ENCODE measurements at places on chromosomes 5 and 9.

- DNase-seq, result no peak
Observed at GRCh38 chr5:142235870-142236672, 88.8 kb downstream of the SPRY4 start.

GRCh38 chr9:97501177-97501971 lies at the start of gene TMOD1:
TSS of gene TMOD1 (plus strand) at chr9:97501666. CDS start at chr9:97524189, 22,523 bp downstream.
- peak; percentile 88 for DNase-seq

DNA sequence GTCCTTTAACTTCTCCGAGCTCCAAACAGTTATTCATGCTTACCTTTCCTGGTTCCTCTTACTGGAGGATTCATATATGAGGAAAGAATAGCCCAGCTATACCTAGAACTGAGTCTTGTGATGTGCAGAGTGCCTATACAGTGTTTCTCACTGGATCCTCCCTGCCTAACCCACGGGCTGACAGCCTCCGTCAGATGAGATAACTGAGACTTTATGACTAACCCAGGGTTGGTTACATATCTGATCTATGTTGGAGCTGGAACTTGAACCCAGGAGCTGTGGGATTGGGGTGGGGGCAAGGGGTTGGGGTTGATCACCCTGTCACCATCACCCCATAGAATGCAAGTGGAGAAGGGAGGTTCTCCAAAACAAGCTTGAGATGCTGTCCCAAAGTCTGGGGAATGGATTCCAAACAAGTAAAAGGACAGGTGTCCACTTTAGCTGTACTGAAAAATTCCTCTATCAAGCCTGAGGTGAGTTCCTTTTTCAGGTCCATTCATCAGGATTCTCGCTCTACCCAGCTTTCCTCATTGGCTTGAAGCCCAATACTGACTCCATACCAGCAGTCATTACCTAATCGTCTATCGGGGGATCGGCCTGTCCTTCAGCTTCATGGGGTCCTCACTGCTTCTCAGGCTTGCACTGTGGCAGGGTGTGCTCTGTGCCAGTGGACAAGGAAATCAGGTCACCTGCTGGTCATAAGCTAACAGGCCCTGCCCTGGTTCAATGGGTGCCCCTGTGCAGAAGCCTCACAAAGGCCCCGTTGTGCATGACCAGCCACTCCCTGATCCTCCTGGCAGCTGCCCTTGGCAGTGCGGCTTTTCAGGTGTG lies 100.6 kb downstream of the ARHGAP26 start:
- no peak for DNase-seq

GRCh38 chr5:172942556-172942955 lies 16.7 kb upstream of the RPL26L1 start:
- DNase-seq, result no peak

GRCh38 chr5:72741805-72742204 lies 74.7 kb upstream of the TNPO1 start:
- DNase-seq, result no peak

GRCh38 chr5:157020511-157021222 lies 38.2 kb downstream of the HAVCR1 start:
- peak; percentile 24 for DNase-seq

- DNase-seq, result no peak
Observed at GRCh38 chr5:127826011-127826410, 122.8 kb downstream of the CCDC192 start.

DNA sequence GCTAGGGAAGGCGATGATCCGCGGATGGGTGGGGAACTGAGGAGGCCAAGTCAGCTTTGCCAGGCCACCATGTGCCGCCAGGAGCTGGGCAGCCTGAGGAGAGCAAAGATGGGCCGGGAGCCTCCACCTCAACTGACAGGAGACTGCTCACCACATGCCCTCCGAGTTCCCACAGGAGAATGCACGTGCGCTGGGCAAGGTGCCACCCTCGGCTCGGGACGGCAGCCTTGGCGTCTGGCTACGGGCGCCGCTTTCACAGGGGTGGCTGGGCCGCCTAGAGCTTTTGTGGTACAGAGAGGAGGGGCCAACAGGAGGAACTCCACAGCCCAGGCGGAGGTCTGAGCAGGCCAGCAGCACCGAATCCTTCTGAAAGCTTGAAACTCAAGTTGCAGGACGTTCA lies 5.3 kb upstream of the TBC1D9B start:
- DNase-seq, result no peak

- no peak for DNase-seq
Observed at GRCh38 chr5:147689426-147689825, 93.1 kb downstream of the JAKMIP2 start.

DNA sequence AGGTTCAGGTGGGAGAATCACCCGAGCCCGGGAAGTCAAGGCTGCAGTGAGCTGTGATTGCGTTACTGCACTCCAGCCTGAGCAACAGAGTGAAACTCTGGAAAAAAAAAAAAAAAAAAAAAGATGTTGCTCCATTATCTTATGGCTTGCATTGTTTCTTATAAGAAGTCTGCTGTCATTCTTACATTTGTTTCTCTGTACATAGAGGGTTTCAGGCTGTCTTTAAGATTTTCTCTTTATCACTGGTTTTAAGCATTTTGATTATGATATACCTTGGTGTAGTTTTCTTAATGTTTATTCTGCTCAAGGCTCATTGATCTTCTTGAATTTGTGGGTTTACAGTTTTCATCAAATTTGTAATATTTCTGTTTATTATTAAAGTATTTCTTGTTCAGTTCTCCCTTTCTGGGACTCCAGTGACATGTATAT lies 35.2 kb downstream of the MVB12B start:
- no peak for DNase-seq

GRCh38 chr5:68290847-68291246 lies 75.3 kb downstream of the PIK3R1 start:
- DNase-seq, result no peak

- peak; percentile 83 for DNase-seq
Observed at GRCh38 chr5:56415356-56415765, 182.2 kb upstream of the ANKRD55 start.

DNA sequence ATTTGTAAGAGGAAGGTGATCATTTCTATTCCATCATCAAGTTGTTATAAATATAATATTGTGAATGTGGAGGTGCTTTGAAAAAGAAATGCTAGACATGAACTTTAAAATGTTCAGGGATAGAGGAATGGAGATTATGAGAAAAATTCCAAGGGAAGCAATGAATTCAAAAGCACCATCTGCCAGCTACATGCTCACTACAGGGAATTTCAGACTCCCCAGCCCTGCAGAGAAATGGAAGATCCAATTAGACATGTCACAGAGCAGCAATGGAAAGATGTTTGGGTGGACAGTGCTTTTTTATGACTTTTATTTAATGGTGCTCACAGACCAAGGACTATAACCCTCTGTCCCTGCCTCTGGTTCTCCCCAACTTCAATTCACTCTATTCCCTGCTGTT lies 209.7 kb downstream of the ESM1 start:
- DNase-seq, result no peak

GRCh38 chr5:67181648-67182221 lies 14.9 kb downstream of the CD180 start:
- no peak for DNase-seq

DNA sequence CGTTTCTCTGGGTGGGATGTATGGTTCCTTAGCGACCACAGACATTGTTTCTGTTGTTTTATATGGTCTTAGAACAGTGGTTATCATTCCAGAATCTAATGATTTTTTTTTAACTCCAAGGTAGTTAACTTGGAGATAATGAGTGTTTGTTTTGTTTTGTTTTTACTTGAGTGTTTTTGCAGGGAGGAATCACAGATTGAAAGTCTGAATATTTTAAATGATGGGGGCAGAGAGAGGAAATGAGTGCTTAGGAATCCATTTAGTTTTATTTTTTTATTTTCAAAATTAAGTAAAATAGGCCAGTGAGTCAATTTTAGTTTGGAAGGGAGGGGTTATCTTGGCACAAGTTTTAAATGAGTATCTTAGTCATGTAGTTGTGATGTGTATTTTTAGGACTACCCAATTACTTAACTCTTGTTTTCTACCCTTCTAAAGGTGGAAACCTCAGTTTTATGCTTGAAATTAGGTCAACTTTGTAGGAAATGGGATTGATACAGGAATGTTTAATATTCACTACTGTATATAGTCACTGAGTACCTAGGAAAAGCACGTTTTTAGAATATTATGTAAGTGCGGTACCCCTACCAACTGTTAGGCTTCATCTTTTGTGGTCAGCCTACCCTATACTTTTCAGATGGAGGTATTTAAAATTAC lies 2.0 kb downstream of the UBE2R2 start:
- no peak for DNase-seq

- DNase-seq, result peak; percentile 71
Observed at GRCh38 chr9:111298731-111299598, 31.1 kb downstream of the OR2K2 start.

- DNase-seq, result peak; percentile 13
Observed at GRCh38 chr9:113221800-113222481, 597 bp downstream of the SLC31A1 start.

DNA sequence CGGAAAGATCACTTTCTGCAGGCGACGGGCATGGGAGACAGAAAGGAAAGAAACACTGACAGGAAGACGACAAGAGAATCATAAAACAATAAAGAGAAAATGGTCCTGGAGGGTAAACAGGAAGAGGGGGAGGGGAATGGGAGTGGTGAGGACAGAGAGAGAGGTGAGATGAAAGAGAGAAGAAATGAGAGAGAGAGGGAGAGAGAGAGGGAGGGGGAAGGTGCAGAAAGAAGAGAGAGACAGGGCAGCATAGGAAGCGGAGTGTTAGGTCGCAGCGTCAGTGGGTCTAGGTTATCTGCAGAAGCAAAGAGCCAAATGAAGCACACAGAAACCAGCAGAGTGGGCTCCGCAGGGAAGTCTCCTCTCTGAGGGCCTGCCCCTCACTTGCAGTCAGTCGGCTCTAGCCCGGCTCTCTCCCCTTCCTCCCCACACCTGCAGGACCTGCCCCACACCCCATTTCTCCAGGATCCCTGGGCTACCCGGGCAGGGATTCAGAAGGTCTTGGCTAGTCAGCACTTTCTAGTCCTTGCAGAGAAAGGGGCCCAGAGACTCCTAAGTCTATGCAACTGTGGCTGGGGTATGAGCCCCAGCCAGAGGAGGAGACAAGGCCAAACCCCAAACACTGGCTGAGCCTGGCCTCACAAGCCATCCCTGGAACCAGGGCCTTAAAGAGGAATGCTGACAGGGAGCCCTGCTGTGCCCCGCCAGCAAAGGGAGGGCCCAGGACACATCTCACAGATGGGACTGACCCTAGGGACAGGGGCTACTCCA lies 29.7 kb upstream of the MEIKIN start:
- no peak for DNase-seq

GRCh38 chr9:19998823-19999455 lies 210.1 kb upstream of the SLC24A2 start:
- peak; percentile 67 for DNase-seq

GRCh38 chr5:63401436-63402046 lies 560.7 kb downstream of the HTR1A start:
- peak; percentile 63 for DNase-seq

- DNase-seq, result no peak
Observed at GRCh38 chr5:39423331-39423751, 1.4 kb downstream of the DAB2 start.

DNA sequence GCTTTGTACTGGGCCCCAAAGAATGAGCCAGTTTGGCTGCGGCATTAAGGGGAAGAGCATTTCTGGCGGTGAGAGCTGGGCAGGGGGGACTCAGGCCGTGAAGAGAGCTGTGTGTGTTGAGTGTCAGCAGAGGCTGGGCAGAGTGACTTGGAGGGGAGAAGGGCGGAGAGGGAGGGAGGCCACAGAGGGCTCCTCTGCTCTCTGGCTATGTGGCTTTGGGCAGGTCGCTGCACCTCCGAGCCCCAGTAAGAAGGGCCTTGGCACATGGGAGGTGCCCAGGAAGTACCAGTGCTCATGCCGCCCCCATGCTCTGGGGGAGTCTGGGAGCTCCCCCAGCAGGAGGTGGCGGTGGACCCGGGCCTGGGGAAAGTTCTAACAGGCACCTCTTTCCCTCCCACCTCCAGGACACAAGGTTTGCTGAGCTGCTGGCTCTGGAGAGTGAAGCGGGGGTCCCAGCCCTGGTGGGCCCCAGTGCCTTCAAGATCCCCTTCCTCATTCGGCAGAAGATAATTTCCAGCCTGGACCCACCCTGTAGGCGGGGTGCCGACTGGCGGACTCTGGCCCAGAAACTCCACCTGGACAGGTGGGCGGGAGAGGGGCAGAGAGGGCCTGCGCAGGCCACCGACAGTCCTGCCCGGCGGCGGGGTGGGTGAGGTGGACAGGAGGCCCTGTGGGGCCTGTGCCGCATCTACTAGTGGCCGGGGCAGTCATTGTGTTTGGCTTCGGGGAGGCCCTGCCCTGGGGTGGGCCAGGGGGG lies 20.1 kb downstream of the HK3 start:
- DNase-seq, result no peak

DNA sequence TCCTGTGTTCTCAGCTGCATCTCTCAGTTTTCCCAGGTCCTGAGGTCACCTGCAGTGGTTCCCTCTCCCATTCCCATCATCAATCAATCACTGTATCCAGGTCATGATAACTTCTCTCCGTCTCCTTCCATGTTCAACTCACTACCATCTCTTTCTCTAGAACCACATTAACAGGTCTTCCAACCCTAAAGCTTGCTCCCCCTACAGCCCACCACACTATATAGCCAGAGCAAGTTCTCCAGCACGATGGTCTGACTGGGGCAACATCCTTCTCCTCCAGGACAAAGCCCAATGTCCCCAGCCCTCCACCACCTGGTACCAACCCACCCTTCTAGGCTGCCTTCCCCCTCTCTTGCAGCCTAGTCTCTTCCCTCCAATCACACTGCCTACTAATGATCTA lies 241.6 kb downstream of the CDK5RAP2 start:
- DNase-seq, result no peak

DNA sequence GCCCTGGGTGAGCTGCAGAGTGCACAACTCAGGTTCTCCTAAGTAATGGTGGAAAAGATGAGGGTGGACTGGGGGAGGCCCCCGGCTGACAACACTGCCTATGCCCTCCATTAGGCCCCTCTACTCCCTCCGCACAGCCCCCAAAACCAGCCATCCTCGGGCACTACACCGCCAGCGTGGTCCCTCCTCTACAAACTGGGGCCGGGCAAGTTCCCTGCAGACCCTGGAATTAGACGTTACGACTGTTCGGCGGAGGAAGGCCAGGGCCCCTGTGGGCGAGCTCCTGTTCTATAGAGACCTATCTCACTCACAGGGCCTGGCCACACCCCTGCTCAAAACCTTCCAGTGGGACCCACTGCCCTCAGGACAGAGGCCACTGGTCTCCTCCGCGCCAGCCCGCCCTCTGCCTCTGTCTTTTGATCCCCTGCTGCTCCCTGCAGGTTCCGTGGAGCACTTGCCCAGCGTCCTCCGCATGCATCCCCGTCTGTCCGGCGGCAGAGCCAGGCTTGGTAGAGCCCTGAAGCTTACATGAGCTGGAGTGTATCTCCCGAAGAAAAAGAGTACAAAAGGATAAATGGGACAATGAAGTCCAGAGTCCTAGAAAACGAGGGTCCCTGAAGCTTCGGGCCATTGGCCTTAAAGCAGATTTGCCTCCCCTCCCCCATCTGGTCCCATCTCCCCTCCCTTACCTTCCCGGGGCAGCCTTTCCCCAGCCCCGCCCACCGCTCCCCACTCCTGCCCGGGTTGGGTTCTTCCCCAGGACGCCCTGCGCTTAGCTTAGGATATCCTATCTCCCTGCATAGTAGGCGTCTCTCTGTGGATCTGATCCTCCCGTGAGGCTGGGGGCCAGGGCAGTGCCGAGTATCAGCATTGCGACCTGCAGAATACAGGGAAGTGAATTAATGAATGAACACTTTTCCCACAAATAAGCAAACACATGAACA lies 71.3 kb downstream of the HRH2 start:
- no peak for DNase-seq

GRCh38 chr5:10351199-10351905 lies 2.1 kb upstream of the MARCHF6 start:
- no peak for DNase-seq

- DNase-seq, result peak; percentile 70
Observed at GRCh38 chr5:150399524-150400211, 13.0 kb downstream of the CD74 start.

All from GM12865 (cell line).